ENCODE measurements at places on chromosomes 2 and 18.

DNA sequence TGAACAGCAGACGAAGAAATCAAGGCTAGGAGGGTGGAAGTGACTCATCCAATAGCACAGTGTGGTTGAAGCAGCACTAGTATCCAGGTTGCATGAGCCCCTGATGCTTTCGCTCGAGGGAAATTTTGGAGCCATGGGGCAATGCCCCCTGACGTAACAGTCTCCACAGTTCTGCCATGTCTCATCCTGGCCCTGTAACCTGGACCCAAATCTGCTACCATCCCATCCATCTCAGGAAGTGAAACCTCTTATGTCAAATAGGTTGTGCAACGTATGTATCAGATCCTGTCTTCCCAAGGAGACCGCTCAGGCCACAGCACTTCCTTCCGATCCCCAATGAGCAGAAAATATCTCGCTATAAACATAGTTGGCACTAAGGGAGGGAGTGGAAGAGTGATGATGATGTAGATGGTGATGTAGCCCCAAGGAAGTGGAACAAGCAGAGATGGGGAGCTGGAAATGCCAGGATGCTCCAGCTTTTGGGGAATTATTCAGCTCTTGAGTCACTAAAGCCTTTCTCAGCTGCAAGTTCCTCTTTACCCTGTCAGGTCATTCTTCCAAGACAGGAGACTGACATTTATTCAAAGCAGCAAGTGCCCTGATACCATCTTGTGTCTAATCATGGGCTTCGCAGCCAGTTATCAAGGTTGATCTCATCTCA is 3.0 kb upstream of the IL1B start:
- DNase-seq = no peak

GRCh38 chr2:113602869-113603466 is 24.1 kb upstream of the RABL2A start:
- DNase-seq = no peak

DNA sequence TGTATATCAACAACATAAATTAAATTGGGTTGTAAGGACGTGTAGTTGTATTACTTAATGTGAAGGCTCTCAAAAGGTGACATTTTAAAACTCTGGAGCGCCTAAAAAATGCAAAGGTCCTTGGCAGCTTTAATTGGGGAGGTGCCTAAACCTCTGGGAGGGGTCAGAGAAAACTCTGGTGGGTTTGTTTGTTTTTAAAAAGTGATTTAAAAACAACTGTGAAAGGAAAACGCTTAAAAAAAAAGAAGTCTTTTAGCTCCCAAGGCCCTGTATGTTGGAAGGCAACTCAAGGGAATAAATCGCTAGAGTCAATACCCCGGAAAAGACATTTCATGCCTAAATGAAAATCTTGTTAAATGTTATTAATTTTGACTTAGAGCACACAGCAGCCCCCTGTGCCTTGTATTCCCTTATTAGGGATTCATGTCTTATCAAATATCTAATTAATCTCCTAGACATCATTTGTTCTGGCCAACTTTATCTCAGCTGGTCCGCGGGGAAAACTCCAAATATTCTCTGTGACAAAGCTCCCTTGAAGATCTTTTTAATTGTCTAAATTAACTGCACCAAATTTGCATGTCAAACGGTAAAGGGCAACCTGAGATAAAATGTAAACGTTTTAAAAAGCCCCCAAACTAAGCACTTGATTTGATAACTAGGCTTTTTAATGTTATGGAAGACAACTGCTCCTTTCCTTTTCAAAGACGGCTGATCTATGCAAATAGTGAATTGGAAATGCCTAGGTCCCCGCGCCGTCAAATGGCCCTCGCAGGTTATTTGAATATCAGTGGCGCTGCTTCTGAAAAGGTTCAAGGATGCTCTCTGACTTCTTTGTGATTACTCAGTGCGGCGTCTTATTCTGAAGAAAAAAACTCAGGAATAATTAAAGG is 4.2 kb downstream of the SP9 start:
- DNase-seq = peak; percentile 6

DNA sequence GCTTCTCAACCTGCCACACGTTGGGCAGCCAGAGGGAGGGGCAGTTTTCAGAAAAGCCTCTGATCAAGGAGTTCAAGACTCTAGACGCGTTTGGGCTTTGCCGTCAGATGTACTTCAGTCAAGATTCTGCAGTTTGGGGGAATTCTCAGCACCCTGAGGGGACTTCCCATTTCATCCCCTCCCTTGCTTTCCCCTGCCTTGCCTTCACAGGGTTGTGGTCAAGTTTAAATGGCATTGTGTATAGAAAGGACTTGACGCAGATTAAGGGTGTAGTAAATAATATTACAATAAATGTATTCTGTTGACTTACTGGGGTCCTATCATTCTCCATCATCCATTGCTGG is 198.3 kb upstream of the NABP1 start:
- no peak for DNase-seq

DNA sequence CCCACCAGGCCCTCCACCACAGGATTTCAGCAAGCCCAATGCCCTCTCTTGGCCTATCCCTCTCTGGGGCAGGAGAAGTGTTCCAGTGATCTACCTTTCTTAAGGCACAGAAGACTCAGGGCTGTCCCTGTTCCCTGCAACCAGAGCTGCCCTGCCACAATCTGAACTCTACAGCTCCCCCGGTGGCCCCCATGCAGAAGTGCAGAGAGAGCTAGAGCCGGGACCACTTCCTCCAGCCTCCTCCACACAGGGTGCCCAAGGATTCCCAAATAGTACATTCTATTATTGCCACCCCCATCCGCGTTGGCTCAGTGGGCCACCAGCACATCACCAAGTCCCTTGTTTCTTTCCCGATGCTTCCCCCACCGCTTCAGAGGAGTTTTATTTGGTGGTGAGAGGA is 114.8 kb upstream of the PTPRM start:
- DNase-seq = no peak

DNA sequence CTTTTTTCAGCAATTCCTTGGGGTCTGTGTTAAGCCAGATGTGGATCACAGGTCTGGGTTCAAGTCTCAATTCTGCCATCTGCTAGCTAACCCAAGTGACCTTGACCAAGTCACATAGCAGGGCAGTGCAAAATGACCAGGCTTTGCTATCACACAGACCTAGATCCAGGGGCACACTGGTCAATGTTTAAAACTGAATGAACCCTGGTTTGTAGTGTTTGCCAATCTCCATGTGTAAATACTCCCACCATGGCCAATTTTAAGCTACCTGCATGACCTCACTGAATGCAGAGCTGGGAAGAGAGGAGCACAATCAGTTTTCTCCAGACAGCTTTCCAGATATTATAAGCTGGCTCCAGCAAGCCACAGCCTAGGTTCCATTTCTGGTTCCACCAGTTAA is 142.9 kb downstream of the CHST9 start:
- no peak for DNase-seq

GRCh38 chr18:48992133-48992532 is 41.4 kb upstream of the SMAD7 start:
- no peak for DNase-seq

GRCh38 chr2:103875131-103875530 is 978.8 kb upstream of the POU3F3 start:
- DNase-seq = no peak

- DNase-seq = no peak
Observed at GRCh38 chr2:169838743-169839489, 11.7 kb downstream of the UBR3 start.

- no peak for DNase-seq
Observed at GRCh38 chr18:48838166-48838775, 112.5 kb downstream of the SMAD7 start.

- no peak for DNase-seq
Observed at GRCh38 chr2:191845248-191845715, 1.6 kb downstream of the CAVIN2 start.

GRCh38 chr2:174750923-174751441 is 13.3 kb downstream of the CHRNA1 start:
- no peak for DNase-seq

DNA sequence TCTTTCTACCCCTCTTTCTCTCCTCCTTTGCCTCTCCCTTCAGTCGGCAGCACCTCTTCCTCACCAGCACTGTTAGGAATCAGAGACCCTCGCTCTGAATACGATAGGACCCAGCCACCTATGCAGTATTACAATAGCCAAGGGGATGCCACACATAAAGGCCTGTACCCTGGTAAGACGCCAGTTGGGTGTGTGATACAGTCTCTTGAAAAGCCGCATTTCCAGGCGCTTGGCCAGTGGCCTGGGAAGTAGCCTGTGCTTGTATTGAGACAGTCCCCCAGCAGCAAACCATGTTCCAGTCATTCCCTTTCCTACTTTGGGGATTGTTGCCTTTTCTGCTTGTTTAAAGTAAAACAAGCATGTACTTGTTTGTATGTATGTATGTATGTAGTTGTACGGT is 118.4 kb upstream of the DAPL1 start:
- no peak for DNase-seq

- no peak for DNase-seq
Observed at GRCh38 chr2:36137612-36138011, 218.0 kb upstream of the CRIM1 start.
